ENCODE measurements at places on chromosomes 3 and 15. TPM values are rescaled to one million over a fixed set of nuclear protein-coding genes. Genes with fewer than 3 reads are reported as not detected.

The CYP19A1 gene
- total RNA-seq, result 0.12 TPM

The PLA2G4E gene
- not detected for total RNA-seq

The CCDC33 gene
- total RNA-seq, result 0.12 TPM

The SHC4 gene
- total RNA-seq, result 1.7 TPM

The SLTM gene
- 99.8 TPM for total RNA-seq

The GOLGA8G gene
- total RNA-seq, result not detected

The CFAP91 gene
- 0.77 TPM for total RNA-seq

The PLAAT1 gene
- total RNA-seq, result 0.66 TPM

The SIDT1 gene
- total RNA-seq, result not detected

The CKMT1B gene
- total RNA-seq, result not detected

The ACAD9 gene
- 56.0 TPM for total RNA-seq

The ACKR2 gene
- 0.37 TPM for total RNA-seq

Measured in uterine smooth muscle cell (primary cell).